ENCODE measurements at places on chromosomes 16 and 17.

GRCh38 chr17:27631411-27631760 lies 398 bp downstream of the LGALS9 start:
- no peak for DNase-seq

DNA sequence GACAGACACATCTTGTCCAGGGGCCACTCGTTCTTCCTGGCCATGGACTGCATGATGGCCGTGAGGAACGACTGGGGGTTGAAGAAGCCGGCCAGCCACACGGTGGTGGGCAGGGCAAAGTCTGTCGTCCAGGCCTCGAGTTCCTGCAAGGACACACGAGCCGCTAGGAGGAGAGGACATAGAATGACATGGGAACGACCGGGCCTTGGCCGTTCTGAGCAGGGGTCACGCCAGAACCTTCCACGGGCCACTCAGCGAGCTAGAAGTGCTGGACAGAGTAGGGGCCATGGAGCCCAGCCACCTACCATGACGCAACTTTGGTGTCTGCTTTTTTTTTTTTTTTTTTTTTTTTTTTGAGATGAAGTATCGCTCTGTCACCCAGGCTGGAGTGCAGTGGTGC lies 47.0 kb downstream of the PGS1 start:
- peak; percentile 69 for DNase-seq

DNA sequence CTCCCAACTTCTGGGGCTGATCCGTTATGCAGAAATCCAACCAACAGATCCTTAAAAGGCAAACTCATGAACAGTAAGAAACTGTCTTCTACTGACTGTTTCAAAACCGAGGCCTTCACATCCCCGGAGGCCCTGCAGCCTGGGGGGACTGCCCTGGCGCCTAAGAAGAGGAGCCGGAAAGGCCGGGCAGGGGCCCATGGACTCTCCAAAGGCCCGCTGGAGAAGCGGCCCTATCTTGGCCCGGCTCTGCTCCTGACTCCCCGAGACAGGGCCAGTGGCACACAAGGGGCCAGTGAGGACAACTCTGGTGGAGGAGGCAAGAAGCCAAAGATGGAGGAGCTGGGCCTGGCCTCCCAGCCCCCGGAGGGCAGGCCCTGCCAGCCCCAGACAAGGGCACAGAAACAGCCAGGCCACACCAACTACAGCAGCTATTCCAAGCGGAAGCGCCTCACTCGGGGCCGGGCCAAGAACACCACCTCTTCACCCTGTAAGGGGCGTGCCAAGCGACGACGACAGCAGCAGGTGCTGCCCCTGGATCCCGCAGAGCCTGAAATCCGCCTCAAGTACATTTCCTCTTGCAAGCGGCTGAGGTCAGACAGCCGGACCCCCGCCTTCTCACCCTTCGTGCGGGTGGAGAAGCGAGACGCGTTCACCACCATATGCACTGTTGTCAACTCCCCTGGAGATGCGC lies 39.5 kb downstream of the SREBF1 start:
- DNase-seq: peak; percentile 78

GRCh38 chr17:41511716-41512115 lies 6.3 kb upstream of the KRT13 start:
- DNase-seq: no peak

DNA sequence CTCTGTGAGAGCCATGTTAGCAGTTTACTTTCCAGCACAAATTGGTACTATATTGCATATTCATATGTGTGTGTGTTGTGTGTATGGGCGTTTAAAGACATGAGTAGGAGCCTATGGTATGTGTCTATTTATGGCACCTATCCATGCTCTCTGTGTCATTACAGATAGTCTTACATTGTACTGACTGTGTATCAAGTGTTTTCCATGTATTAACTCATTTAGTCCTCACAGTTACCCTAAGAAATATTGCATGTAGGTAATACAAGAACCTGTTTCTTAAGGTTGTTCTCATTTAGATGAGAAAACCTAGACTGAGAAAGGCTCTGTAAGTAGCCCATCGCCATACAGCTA lies 1.6 kb downstream of the ALG1 start:
- no peak for DNase-seq

DNA sequence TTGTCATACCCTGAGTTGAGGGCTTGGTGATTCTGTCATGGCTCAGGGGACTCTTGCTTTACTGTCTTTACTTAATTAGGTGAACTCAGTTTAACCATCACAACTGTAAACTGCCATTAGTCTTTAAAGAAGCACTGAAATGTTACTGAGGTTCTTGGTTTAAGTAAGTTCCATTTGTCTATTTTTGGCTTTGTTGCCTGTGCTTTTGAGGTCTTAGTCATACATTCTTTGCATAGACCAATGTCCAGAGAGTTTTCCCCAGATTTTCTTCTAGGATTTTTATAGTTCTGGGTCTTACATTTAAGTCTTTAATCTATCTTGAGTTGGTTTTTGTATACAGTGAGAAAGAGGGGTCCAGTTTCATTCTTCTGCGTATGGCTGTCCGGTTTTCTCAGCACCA lies 137.5 kb downstream of the SOCS1 start:
- no peak for DNase-seq

- no peak for DNase-seq
Measured at GRCh38 chr16:26475596-26475995, 591.1 kb upstream of the C16orf82 start.

DNA sequence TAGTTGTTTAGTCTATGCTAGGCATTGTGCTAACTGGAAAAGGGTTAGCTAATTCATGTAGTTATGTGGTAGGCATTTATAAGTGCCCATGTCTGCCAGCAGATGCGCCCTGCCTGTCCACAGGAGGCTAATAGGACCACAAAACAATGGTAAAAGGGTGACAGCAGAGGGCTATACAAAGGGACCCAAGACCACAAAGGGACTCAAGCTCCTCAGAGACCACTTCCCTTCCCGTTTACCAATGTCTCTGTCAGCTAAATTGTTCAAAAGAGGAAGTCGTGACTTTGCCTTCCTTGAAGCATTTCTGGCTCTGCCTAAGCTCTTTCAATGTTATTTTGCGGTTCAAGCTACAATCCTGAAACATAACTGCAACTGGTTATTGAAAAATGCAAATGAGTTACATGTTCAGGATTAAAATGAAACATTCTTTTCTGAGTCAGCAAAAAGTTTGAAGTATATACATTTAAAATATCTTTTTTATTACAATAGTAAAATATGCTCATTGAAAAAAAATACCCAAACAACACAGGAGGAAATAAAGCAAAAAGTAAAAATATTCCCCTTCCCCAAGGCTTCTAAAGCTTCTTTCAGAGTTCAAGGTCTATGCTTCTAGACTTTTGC lies 149.2 kb downstream of the MAF start:
- DNase-seq: no peak

GRCh38 chr17:77374170-77374936 lies 233.6 kb downstream of the SEC14L1 start:
- peak; percentile 86 for DNase-seq

- no peak for DNase-seq
Measured at GRCh38 chr17:45384789-45385262, 47.8 kb downstream of the ARHGAP27 start.

DNA sequence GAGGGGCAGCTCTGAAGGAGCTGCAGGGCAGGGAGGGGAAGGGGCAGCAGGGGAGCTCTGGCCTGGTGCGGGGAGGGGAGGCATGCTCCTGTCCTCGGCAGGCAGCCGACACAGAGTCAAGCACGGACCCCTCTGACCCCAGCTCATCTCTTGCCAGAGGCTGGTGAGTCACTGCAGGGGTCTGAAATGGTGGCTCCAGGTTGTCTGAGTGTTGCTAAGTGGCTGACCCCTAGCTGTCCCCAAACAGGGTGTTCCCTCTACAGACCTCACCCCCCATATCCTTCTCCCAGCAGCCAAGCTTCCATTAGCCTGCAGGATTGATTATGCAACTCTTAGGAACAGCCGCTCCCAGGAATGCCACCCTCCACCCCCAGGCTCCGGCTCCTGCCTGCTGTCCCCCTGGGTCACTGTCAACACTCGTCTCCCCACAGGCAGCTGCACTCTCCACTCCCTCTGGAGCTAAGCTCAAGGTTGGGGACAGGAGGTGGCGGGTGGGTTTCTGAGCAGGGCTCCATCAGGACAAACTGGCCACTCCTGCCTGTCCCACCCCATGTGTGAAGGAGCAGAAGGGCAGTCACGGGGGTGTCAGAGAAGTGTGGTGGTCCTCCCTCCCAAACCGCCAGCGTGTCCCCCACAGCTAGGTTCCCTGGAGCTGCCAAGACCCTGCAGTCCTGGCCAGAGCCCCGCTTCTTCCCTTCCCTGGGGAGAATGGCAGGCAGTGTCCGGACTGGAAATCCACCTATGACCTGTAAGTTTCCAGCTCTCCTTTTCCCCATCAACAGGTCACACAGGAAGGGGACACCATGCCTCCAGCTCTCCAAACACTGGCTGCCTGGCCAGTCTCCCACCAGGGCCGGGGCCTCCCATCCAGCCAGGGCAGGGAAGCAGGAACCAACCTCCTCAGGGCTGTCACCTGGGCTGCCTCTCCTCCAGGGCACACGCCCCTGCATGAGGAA lies 1.0 kb downstream of the MYLK3 start:
- DNase-seq: peak; percentile 82

GRCh38 chr17:32871746-32872145 lies 5.2 kb downstream of the MYO1D start:
- DNase-seq: no peak

- DNase-seq: no peak
Measured at GRCh38 chr16:5793556-5793955, 696.0 kb upstream of the EEF2KMT start.

- DNase-seq: no peak
Measured at GRCh38 chr16:51807551-51807950, 656.5 kb upstream of the SALL1 start.

GRCh38 chr17:27544350-27545131 lies 86.4 kb upstream of the LGALS9 start:
- DNase-seq: no peak

GRCh38 chr16:69171325-69172084 lies 15.5 kb upstream of the SNTB2 start:
- no peak for DNase-seq

DNA sequence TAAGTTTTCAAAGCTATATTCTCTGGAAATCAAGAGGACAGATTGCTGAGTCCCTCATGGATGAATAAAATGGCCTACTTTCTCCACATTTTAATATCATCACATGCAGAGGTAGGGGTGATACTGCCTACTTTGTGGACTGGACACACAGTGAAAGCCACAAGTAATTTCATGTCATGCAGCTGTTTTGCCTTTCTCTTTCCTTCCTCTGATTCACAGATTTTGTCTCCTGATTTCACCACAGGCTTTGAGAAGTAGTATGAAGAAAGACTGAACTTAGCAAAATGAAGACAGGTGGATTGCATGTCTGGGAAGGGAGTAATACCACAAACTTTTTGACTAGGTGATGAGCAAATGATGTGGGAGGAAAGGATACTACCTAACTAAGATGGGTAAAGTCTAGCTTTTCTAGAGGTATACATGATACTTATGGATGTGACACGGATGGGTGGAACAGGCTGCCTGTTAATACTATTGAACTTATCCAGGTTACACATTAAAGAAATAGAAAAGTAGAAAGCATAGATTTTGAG lies 478.4 kb upstream of the GOT2 start:
- DNase-seq: no peak

GRCh38 chr16:85612191-85612800 lies 826 bp upstream of the GSE1 start:
- DNase-seq: peak; percentile 88

GRCh38 chr17:20205609-20206008 lies 196.4 kb downstream of the SPECC1 start:
- no peak for DNase-seq

GRCh38 chr17:49748791-49749190 lies 15.1 kb downstream of the FAM117A start:
- DNase-seq: no peak

DNA sequence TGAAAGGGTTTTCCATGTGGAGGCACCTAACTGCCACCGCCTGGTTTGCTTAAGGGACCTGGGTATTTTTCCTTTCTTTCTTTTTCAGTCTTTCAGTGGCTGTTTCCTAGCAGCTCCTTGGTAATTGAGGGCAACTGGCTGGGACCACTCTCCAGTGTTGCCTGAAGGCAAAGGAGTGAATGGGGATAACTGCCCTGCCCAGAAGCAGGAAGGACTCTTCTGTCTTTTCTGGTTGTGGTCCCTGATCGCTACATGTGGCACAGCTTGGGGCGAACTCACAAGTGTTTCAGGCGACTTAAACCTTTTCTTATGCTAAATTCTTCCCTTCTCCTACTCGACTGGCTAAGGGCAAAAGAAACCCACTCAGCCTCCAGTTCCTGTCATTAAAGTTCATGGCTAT lies 10.1 kb upstream of the TMEM98 start:
- DNase-seq: no peak

- DNase-seq: no peak
Measured at GRCh38 chr16:23283571-23283970, 18.5 kb upstream of the SCNN1B start.

- DNase-seq: no peak
Measured at GRCh38 chr16:82396509-82396908, 226.5 kb upstream of the MPHOSPH6 start.

Data from right cardiac atrium (tissue), 5 donors.